ENCODE measurements at places on chromosomes 1 and 21.

- DNase-seq = no peak
Measured at GRCh38 chr1:210944252-210944651, 189.7 kb downstream of the KCNH1 start.

DNA sequence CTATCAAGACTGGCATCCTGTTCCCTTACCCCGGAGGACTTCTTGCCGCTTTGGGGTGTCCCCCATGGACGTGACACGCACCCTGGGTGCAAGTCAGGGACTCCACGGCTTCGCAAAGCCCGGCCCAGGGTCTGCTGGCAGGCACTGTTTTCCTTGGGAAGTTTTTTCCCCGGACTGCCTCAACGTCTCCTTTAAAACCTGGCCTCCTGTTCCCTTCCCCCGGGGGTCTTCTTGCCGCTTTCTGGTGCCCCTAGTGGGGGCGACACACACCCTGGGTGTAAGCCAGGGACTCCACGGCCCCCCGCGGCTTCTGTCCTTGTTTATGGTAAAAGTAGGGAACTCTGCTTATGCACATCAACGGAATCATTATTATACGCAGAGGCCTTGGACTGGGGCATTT lies 136.6 kb downstream of the LIPI start:
- no peak for DNase-seq

GRCh38 chr1:179300112-179300511 lies 6.5 kb downstream of the SOAT1 start:
- DNase-seq = no peak

- DNase-seq = no peak
Measured at GRCh38 chr1:210764536-210764935, 369.4 kb downstream of the KCNH1 start.

DNA sequence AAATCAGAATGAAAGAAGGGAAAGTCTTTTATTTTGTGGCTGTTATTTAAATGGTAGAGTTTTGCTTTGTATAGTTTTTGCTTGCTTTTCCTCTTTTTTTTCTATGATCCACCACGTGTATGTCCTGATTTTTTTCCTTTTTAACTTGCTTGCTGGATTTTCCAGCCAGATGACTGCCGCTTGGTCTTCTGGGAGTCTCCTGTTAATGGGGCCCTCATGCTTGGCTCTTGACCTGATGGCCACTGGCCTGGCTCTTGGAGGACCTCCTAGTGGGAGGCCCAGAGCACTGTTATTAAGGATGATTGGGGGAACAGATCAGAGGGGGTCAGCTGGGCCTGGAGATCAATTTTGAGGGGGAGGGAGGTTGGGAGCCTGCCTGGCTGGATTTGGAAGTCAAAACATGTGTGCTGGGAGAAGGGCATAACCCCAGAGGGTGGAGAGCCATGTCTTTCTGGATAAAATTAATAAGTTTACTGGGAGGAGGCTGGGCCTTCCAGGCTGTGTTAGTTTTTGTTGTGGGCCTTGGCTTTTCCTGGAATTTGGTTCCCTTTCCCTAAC lies 1.2 kb downstream of the FGGY start:
- no peak for DNase-seq

GRCh38 chr1:15083578-15083977 lies 70.0 kb upstream of the TMEM51 start:
- no peak for DNase-seq

- no peak for DNase-seq
Measured at GRCh38 chr1:33740040-33740744, 123.7 kb upstream of the HMGB4 start.

- DNase-seq = no peak
Measured at GRCh38 chr1:215557992-215558626, 9.0 kb upstream of the KCTD3 start.

DNA sequence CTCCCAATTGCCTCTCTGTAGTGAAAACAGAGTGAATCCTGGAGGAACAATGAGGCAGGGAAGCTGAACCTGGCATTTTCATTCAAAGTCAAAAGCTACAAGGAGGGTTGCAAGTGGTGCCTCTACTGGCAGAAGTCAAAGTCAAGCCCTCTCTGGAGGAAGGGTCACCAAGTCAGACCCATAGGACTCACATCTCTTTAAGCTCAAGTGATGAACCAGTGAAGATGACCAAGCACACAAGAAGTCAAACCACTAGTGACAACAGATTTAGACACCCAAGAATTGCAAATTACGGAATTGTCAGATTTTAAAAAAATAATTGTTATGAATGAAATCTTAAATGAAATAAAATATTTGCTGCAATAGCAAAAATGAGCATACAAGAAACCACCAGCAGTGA lies 81.1 kb upstream of the ATP1B1 start:
- DNase-seq = no peak

- DNase-seq = no peak
Measured at GRCh38 chr21:18771845-18772380, 368.3 kb upstream of the TMPRSS15 start.

- no peak for DNase-seq
Measured at GRCh38 chr1:154865442-154866256, 4.4 kb downstream of the KCNN3 start.
